Activated CD8-positive, alpha-beta memory T cell treated with anti-CD3 and anti-CD28 coated beads, Interleukin-2, amount 50 U/mL, for 4 hours (primary cell): ENCODE measurements at places on chromosomes 1 and 21.

DNA sequence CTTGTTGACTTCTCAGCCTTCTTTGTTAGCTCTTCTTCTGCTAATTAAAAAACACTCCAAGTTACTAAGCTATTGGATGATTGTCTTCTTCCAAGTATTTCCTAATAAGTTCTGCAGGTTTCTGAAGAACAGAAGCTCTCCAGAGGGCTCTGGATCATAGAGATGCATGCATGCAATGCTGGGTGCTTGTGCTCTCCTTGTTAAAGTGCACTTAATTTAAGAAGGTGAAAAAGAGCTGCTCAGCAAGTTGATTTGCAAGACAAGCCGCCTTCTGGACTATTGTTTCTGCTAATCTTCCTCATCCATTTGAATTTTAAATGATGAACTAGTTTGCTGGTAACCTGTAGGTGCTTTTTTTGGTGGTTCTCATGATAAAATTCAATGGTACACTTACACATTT, 16.1 kb downstream of the RRP15 start:
- DNase-seq = no peak

- DNase-seq = no peak
Measured at GRCh38 chr1:97190326-97190725, 468.7 kb downstream of the PTBP2 start.

GRCh38 chr1:205922314-205922713, 20.9 kb downstream of the SLC26A9 start:
- no peak for DNase-seq

DNA sequence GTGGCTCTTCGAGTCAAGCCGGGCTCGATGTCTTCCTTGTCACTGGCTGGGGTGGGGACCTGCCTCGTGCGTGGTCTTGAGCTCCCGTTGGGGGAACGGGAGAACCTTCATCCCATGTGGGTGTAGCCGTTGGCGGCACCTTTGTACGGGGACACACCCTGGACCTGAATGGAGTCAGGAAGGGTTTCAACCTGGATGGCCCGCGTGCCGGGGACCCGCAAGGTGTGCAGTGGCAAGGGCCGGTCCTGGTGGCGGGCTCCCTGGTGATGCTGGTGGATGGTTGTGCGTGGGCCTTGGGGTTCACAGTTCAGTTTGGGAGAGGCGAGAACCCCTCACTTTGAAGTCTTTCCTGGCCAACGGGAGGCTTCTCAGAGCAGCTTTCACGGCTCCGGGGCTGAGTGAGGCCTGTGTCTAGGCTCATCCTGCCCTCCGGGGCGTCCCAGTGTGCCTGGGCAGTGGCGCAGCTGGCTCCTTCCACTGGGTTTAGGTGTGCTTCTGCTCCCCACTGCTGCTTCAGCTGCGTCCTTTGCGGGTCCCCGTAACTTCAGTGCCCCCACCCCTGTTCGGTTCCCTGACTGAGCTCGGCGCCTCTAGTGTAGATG, 11.4 kb downstream of the SKI start:
- no peak for DNase-seq

GRCh38 chr1:73044241-73045036, 762.1 kb upstream of the NEGR1 start:
- no peak for DNase-seq

DNA sequence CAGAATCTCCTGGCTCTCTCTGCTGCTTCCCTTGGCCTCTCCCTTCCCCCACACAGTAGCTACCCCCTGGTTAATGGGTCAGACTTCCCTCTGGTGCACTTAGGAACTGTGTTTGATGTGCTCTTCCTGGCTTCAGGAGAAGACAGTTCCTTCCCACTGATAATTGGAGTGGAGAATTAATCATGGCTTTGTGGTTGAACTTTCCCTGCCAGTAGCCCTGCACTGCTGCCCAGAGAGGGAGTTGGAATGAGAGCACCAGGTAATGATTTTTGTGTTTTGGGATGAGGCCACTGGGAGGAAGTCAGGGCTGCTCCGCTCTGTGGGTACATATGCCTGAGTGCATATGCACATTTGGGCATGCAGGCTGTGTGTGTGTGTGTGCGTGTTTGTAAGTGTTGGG, 39.7 kb upstream of the PADI2 start:
- DNase-seq = no peak

- DNase-seq = no peak
Measured at GRCh38 chr1:44077421-44077820, 41.2 kb upstream of the KLF17 start.

DNA sequence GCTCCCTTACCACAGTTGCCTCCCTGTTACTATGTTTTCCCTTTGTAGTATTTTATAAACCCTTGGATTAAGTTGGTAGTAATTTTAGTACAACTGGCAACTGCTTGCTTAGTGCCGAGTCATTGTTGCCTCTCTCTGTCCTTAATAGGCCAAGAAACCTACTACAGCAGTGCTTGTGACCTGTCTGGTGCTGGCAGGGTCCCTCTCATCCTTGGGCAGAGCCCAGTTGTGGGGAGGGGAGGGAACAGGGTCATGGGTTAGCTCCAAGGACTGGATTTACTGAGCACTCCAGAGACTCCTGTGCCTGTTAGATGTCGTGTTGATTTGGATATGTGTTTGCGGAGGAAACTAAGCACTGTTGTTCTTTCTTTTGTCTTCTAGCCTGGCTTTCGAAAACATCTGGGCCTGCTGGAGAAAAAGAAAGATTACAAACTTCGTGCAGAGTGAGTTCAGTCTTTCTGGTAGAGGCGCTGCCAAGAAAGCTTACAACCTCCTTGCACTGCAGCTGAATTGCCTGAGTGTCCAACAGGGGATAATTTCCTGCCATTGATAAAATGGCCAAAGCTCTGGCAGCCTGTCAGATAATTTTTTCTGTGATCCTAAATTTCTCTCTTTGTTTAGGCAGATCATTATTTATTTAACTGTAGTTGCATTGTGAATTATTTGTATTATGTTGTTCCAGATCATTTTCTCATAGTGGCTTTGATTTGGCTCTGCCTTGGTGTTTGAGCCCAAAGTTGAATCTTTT, 3.6 kb downstream of the UTP11 start:
- DNase-seq = no peak

DNA sequence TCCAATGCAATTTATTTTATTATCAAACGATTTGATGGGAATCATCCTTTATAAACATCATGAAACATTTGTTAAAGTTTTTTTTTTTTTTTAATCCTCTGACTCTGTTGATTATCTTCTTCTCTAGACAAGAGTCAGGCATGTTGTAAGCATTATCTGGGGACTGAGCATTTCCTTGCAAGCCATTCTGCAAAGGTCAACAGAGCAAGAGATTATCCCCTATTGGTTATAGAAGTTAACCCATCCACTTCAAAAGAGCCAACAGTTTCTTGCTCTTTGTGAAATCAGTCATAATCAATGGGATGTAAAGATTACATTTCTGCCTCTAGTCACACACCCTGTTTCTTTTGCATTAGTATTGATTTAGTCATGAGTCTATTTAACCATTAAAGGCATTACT, 368.8 kb upstream of the ADGRL4 start:
- no peak for DNase-seq

GRCh38 chr1:93111065-93111464, 32.0 kb downstream of the MTF2 start:
- DNase-seq = no peak

- no peak for DNase-seq
Measured at GRCh38 chr1:156090138-156090839, 8.0 kb upstream of the MEX3A start.
